ENCODE measurements at places on chromosomes 12 and 14.

- DNase-seq = no peak
These were observed 55.5 kb upstream of the TTC7B start for GRCh38 chr14:90871605-90872233.

DNA sequence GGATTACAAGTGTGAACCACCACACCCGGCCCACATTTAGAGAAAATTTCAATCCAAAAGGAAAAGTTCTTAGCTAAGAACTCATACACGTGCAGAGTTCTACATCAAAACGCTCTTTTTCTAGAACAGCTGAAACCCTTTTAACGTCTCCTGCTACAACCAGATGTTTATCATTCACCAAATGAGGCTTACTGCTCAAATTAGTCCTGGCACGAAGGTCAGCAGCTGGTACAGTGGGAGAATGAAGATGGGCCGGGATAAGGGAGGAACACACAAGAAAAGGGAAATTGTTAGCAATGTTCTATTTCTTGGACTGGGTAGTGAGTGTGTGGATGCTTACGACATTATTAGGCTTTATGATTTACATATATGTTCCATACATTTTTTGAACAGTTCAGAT, 37.2 kb downstream of the PRKAB1 start:
- DNase-seq = no peak

GRCh38 chr12:57733928-57734327, 4.6 kb downstream of the AGAP2 start:
- no peak for DNase-seq

DNA sequence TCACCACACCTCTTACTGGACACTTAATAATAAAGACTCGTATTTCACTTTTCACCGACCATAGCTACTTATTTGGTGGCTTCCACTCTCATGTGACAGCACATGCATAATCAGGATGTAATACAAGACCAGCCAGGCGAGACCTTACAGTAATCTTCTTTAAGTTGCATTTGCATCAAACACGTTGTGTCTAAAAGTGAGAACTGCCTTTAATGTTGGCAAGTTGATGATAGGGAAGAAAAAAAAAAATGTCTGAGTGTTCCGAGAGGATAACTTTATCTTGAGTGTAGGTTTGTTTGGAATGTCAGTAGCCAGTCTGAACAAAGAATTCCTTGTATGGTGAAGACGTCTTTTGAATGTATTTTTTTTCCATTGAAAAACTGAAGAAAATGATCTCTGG, 440.4 kb downstream of the ADAMTS20 start:
- DNase-seq = peak; percentile 4

All from erythroblast (primary cell).